ENCODE measurements at places on chromosomes 5 and 9.

DNA sequence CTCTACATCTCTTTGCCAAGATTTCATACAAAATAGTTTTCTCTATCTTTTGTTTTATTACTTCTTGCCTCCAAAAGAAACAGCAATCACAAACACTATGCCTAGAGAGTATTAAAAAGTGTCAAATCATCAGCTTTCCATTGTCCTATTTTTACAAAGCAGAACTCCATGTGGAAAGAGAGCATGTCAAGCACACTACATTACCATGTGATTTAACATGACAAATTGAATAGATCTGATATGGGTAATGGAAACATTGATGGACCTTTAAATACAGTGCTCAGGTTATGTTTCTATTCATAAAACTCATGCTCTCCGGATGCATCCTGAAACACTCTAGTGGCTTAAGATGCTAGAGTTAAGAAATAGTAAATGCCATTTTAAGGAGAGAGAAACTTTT lies 791.4 kb upstream of the CTNND2 start:
- no peak for DNase-seq

DNA sequence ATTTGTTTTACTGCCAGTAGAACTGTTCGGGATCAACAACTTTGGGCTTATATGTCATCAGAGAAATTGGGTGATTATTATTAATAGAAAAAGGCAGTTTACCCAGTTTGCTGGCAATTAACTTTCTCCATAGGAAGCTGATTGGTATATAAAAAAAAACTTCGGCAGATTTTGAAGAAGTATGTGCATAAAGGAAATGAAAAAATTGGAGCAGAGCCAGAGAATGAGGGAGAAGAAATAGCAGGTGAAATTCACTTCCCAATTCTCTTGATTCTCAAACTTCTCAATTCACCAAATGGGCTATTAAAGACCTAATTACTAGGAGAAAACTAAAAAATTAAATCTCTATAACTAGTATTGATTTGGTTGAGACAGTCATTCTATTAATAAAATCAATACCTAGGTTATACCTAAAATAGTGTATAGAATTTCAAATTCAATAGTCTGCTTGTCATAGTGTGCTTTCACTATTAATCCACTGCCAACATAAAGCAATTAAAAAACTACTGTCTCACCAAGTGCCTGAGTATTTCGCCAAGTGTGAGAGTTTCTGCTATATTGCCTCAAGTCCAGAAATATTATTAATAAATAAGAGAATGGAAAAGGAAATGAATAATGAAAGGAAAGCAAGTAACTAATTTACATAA lies 47.5 kb downstream of the STX17 start:
- no peak for DNase-seq

DNA sequence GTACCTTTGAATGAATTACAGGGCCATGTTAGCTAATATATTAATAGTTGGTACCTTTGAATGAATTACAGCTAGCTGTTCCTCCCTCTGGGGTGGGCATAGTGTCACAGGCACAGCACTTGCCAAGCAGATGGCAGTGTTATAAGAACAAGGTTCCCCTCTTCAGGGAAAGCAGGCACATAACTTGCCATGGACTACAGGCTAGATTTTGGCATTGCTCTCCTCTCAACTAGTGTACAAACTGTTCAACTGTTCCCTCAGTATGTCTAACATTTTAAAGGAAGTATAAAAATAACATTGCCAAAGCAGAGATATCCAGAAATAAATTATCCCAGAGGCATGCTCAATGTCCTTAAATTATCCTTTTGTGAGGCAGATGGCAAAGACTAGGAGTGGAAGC lies 33.7 kb downstream of the ABITRAM start:
- no peak for DNase-seq

DNA sequence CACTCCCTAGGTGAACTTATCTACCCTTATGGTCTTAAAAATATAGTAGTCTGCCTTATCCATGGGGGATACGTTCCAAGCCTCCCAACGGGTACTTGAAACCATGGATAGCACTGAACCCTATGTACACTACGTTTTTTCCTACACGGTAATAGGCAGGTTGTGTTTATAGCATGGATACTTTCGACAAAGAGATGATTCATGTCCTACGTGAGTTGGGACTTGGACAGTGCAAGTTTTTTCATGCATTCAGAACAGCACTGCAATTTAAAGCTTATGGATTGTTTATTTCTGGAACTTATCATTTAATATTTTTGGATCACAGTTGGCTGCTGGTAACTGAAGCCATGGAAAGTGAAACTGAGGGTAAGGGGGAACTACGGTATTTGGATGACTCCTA lies 88.1 kb downstream of the CNTLN start:
- no peak for DNase-seq

DNA sequence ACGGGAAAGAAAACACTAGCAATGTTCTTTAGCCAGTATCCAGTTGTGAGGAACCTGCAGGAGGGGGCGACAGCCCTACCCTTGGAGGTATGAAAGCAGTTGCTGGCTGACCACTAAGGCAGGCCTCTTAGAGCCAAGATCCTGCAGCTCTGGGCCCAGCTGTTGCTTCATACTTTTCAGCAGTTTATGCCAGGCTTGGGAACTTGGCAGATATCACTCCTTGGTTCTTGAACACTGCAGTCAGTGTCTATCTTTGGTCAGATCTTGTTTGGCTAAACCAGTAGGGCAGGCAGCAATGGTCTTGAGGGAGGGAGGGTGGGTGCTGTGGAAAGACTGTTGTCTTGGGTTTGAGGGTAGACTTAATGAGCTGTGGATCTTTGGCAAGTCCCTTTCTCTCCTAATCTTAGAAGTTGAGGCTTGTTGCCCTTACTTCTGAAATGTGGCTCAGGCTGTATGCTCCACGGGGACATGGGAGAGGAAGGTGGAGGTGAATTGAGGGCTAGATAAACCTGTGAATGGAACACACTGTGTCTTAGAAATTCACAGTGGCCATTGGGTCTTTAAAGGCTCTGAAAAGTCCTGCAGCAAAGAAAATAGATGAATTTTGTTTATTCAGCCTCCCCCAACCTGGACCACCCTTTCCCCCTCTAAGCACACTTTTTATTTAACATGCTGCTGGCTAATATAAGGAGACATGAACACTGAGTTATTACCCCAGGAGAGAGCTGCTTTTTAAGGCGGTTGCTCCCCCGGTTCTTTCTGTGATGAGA lies 37.5 kb downstream of the ZNF618 start:
- no peak for DNase-seq

DNA sequence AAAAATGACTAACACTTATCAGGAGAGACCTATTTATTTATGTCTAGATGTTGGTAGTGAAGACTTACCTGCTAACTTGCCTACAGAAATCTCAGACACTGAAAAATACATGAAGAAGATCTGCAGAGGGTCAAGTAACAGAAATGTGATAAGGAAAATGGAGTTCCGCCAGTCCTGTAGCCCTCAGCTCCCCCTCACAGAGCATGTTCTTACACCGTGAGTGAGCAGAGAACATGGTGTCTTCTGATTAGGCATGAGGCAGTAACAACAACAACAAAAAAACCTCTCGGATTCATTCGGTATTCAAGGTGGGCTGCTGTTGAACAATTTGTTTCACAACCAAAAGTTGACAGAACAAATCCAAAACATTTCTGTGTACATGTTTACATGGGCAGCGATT lies 162.0 kb upstream of the SNX2 start:
- DNase-seq, result no peak

DNA sequence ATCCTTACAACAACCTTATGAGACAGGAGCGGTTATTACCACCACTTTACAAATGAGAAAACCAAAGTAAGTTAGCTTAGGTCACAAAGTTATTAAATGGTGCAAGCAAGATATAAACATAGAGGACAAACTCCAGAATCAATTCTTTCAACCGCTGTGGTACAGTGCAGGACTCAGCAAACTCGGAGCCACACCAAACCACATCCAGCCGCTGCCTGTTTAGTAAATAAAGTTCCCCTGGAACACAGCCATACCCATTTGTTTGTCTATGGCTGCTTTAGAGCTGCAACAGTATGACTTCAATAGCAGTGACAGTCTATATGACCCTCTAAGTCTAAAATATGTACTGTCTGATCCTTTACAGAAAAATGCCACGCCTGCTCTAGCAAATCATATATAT lies 1567.2 kb upstream of the WWC1 start:
- no peak for DNase-seq
